ENCODE measurements at places on chromosomes 3 and 15. TPM values are rescaled to one million over a fixed set of nuclear protein-coding genes. Genes with fewer than 3 reads are reported as not detected.

- DNase-seq: no peak
These were observed 16.2 kb downstream of the ZNF148 start for GRCh38 chr3:125358923-125359322.

DNA sequence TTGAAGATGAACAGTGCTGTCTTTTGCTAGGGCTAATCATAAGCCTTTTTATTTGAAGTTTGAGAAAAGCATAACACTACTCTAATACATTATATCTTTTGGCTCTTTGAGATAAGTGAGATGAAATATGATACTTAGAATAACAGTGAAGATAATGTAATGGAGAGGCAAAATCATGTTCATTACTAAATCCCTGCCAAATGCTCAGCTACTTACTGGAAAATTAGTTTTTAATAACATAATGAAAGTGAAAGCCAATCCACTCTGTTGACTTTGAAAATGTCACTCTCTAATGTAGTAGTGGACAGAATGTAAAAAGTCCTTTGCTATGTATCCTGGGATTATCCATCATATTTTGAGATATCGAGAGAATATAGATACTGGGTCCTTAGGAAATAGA is 35.9 kb upstream of the MYH15 start:
- DNase-seq: no peak

DNA sequence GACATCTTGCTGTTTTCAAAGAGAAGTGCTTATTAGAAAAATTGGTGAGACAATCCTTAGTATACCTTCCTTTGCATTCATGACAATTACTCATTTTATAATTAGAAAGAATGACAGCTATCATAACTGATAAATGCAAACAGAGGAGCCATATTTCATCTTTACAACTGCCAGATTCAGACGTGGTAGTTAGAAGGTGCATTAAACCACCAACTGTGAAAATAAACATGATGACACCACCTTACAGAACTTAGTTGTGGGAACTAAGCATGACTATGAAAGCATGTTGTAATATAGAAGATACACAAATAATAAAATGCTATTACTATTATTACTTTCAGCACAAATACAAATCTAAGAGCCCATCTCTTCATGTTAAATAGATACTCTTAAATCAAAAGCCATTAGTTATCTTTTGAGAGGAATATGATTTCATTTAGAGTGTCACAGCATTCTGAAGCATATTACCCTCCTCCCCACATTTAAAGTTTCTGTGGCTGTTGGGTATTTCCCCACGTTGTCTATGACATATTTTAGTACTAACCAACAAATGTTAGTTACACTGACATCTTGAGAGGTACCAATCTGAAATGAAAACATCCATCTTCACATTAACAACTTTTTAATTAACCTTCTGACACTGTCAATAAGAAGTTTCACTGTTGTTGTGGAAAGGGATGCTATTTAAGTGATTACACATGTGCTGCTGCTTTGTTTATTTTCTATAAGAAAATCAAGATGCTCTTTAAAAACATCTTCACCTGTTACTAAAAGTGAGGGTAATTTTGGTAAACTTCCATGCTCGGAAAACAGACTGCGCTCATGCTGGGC is 163.8 kb downstream of the LSAMP start:
- no peak for DNase-seq

GRCh38 chr15:45376967-45377608 is 1.3 kb downstream of the GATM start:
- DNase-seq: no peak

The KLHL24 gene
- total RNA-seq: 112 TPM

The RHCG gene
- 0.16 TPM for total RNA-seq

DNA sequence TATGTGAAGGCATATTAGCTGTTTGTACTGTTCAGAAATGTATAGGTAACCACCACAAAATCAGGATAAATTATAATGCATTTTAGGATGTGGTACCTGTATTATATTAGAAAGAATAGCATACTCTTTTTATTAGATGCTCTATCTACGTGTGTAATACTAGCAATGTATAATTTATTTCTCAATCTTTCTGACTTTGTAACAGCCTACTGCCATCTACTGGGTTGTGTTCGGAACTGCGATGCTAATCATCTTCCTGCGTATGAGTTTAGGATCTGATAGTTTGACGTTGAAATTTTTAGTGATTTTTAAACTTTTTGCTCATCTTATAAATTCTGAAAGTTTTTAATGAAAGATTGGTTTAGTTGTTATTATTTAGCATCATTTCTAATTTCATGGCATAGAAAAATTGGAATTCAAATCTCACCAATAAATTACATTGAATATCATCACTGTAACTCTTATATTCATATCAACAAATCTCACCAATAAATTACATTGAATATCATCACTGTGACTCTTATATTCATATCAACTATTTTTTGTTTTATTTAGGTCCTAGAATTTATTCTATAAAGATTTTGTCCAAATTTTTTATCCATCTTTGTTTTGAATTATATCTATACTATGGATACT is 322.7 kb upstream of the ZNF717 start:
- DNase-seq: no peak

The LAMB2 gene
- 335 TPM for total RNA-seq

DNA sequence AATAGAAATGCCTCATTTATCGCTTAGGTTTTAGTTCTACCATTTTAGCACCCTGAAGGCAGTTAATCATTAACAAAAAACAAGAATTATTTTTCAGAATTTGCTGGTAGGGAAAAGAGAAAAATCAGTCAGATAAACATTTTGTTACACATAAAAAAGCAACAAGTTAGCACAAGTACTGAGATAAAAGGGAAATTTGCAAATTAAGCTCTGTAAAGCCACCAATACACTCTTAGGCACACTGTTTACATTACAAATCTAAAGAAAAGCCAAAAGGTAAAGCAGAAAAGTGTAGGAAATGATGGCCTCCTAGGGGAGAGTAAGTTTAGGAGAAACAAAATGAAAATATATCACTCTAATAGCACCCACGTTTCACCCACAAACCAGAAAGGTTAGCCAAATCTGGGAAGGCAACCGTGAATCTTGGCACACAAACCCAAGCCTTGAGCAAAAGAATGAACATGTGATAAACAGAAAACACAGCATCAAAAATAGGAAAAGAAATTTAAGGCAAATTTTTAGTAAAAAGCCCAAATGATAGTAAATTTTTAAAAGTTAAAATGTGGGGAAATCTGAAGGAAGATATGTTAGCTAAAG is 1.6 kb upstream of the SATB1 start:
- DNase-seq: no peak

The RPL4 gene
- total RNA-seq: 2,943 TPM

The VILL gene
- total RNA-seq: 16.4 TPM
